ENCODE measurements at places on chromosomes 1 and 21.
A peak's percentile ranks its signal among the peaks of the same experiment; 100 is the strongest.

DNA sequence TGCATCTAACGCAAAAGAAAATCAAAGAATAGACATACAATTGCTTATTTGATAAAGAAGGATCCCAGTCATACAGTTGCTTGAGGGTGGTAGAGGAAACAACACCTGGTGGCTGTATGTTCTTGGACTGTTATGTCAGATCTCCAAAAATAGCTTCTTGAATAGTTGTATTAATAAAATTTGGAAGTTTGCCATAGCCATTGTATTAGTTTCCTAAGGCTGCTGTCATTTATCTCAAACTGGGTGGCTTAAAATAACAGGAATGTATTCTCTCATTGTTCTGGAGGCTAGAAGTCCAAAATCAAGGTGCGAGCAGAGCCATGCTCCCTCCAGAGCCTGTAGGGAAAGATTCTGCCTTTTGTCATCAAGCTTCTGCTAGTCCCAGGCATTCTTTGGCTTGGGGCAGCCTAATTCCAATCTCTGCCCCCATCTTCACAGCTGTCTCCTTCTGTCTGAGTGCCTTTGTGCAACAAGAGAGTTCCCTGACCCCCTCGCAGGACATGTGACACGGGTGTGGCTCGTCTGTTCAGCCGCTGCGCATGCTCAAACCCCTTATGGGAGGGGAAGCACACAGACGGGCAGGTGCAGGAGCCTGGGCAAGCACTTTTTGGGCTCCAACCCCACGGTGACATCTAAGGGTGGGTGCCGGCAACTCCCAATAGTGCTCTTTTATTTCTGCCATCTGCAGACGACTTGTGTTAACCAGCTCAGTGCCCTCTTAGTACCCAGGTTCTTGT lies 21.7 kb upstream of the GRIK1 start:
- DNase-seq = no peak

DNA sequence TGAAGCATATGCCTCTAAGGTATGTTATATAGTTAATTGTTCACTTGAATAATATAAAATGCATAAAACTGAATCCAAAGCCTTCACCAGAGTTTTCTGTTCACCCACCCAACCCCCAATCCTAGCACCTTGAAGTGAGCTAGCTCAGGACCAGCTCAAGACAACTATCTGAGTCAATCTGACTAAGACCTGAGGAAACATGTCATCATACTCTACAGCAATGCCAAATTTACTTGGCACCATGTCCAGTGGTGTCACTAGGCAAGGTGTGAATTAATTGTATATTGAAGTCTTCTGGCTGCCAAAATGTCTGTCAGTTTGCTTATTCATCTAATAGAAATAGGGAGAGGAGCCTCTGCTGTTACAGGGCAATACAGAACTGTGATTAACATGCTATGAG lies 3.8 kb downstream of the DNASE2B start:
- no peak for DNase-seq

GRCh38 chr1:156241311-156241811 lies 623 bp upstream of the BGLAP start:
- no peak for DNase-seq

GRCh38 chr1:17201201-17202021 lies 3.5 kb upstream of the PADI1 start:
- peak; percentile 70 for DNase-seq
